ENCODE measurements at places on chromosomes 7 and 10.

GRCh38 chr7:21960922-21961321, 15.2 kb upstream of the CDCA7L start:
- no peak for ATAC-seq

GRCh38 chr10:53786236-53786900, 1013.8 kb upstream of the MBL2 start:
- no peak for ATAC-seq

- ATAC-seq, result no peak
These were observed 163.4 kb downstream of the RAPGEF5 start for GRCh38 chr7:22193450-22193983.

DNA sequence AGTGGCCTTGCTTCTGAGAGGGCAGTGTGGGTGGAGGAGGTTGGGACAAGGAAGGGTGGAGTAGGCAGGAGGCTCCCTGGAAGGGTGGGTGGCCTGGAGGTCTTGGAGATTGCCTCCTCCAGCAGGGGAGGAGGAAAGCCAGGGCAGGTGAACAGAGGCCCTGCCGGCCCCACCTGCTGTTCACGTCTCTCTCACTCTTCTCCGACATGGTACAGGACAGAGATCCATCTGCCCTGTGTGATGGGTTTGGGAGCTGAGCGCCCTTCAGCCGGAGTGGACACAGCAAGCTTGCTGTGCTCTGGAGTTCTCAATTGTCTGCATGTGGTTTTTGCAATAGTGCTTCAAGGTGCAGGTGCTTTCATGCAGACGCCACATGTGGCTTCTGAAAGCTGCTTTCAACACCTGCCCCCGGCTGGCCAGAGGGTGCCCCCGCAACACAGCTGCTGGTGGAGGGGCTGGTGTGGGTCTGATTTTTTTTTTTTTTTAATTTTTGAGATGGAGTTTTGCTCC, 82.8 kb upstream of the GNA12 start:
- ATAC-seq, result no peak

DNA sequence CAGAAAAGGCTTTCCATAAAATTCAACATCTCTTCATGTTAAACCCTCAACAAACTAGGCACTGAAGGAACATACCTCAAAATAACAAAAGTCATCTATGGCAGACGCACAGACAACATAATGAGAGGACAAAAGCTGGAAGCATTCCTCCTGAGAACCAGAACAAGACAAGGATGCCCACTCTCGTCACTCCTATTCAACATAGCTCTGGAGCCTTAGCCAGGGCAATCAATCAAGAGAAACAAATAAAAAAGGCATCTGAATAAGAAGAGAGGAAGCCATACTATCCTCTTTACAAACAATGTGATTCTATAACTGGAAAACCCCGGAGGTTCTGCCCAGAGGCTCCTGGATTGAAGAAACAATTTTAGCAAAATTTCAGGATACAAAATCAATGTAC, 251.0 kb downstream of the MALRD1 start:
- no peak for ATAC-seq

GRCh38 chr10:86397120-86397519, 30.5 kb upstream of the GRID1 start:
- no peak for ATAC-seq

DNA sequence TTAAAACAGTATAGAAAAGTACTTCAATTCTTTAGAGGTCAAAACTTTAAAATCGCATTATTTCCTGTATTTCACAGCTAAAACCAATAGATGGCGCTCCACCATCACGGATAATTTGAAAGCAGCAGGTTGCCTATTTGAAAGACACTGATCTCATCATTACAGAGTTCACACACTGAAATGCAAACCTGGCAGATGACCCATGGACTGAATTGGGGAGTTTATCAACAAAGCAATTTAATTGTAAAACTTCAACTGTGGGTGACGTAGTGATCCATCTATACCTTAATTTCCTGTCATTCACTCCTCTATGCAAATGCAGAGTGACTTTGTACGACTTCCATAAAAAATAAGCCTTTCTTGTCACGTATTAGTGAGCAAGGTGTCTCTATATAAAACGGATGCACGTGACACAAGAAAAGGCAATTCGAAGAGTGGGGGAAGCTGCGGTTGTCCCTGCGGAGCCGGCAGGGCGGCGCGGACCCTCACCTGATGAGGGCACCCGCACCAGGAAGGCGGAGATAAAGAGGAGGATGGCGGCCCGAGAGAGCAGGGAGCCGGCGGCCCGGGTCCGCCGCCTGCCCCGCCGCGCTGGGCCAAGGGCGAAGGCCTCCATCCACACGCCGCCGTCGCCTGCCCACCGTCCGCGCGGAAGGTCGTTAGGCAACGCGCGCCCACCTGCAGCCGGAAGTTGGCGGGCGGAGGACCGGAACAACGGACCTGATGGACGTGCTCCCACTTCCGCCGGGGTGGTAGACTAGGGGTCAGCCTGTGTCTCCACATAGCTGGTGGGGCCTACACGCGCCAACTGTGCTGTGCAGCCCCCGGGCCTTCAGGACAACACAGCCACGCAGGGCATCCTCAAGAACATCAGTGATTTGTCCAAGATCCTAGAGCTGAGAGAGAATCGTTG, at the start of gene ZPBP:
TSS of gene ZPBP (minus strand) at position 668 of the 913 bp plus-strand sequence. CDS start at position 616, 52 bp downstream.
- peak; percentile 85 for ATAC-seq
